ENCODE measurements at places on chromosomes 2 and 18.

DNA sequence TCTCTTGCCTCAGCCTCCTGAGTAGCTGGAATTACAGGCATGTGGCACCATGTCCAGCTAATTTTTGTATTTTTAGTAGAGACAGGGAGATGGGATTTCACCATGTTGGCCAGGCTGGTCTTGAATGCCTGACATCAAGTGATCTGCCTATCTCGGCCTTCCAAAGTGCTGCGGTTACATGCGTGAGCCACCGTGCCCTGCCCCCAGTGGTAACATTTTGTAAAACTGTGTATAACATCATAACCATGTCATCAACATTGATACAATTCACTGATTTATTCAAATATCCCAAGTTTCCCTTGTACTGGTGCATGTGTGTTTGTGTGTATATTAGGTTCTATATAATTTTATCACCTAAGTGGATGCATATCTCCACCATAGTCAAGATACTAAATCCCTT lies 70.0 kb downstream of the PDCL3 start:
- DNase-seq, result no peak

DNA sequence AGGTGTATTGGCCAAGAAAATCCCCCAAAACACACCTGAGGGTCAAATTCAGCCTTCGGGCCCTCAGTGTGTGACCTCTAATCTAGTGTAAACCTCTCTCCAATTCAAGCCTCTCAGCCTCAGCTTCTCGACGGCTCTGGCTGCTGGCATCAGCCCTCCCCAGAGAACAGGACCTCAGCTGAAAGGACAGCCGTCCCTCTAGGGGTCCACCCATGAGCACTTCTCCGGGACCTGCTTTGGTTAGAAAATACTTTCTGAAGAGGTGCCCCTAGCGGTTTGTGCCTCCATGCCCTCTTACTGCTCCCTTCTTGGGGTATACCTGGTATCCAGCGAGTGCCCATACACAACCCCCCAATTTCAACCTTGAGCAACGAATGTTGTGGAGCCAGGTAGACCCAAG lies 48.8 kb downstream of the INHBB start:
- no peak for DNase-seq

DNA sequence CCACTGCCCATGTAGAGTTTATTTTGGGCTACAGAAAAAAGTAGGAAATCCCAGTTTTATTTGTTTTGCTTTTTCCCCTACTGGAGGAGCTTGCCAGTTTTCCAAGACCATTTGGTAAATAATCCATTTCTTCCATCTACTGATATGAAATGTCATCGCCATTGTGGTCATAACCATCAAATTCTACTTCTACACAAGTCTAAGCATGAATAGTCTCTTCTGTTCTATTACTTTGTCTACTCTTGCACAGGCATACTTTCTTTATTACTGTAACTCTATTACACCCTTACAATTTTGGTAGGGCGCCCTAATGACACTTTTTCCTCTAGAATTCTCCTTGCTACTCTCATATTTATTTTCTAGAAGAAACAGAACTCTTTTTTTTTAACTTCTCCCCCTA lies 120.7 kb downstream of the ATAD2B start:
- no peak for DNase-seq

DNA sequence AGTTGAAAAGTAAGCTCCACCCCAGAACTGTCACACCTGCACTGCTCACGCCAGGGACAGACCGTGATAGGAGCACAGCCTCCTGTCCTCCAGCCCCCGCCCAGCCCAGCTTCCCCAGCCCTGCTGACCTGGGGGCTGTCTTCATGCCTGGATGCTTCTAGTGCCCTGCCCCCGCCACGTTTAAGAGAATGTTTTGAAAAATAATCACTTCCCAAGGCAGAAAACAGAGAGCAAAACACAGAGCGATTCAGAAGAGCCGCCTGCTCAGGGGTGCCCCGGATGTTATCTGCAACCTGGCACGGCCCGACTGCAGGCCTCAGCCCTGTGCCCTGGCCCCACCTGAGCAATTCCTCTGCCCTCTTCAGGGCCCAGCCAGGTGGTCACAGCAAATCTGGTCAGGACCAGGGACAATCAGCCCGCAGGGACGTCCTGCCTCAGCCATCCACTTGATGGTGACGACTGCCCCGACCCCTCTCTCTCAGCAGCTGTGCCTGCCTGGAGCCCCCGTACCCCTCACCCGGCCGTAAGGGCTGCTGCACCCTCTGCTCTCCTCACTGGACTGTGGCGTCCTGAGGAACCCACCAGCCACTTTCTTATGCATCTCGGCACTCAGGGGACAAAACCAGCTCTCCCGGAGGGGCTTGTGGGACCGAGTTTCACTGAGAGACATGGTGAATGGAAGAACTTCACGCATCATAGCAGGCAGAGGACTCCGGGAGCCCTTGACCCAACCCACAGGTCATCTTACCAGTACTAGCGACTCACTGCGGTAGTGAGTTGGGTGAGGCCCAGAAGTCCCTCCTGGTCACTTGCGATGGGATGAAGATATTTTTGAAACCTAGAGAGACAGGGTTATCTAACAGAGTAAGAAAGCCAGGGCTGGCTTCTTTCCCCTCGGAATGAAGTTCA lies 30.2 kb downstream of the ADI1 start:
- DNase-seq, result no peak

GRCh38 chr2:167183931-167184330 lies 295.7 kb downstream of the XIRP2 start:
- no peak for DNase-seq

GRCh38 chr2:112474844-112475486 lies 7.0 kb upstream of the TTL start:
- no peak for DNase-seq

GRCh38 chr18:76936877-76937276 lies 114.5 kb downstream of the ZNF236 start:
- DNase-seq, result no peak

DNA sequence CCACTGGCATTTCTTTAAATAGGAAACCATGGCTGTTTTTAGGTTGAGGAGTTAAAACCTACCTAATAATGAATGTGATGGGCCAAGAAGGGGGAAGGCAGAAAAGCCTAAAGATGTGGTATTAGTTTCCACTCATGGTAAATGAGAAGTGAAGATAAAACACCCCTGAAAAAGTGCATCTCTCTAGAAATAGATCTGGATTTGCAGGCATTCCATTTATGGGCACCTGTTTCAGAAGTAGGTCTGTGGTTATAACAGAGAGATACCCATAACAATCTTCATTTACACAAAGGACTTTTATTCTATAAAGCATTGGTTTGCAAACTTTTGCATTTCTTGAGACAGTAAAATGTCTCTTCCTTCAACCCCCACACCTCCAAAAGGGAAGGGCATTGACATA lies 62.1 kb downstream of the PRKCE start:
- DNase-seq, result no peak

DNA sequence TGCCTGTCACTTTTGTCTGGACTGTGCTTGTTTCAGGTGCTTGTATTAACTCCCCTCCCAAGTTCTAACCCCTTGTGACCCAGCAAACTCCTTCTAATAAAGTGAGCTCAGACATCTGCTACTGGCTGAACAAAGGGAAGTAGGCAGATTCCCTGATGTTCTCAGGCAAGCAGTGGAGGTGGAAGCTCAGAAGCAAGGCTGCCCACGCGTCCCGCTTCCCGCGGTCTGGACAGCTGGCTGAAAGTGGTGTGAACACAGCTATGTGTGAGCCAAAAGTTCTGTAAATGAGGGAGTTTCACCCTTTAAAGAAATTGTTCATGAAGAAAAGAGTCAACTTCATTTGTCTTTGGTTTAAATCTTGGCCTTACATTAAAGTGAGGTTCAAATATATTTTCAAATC lies 40.0 kb downstream of the NAPG start:
- no peak for DNase-seq

- no peak for DNase-seq
Measured at GRCh38 chr2:188970211-188970610, 4.0 kb upstream of the COL3A1 start.

DNA sequence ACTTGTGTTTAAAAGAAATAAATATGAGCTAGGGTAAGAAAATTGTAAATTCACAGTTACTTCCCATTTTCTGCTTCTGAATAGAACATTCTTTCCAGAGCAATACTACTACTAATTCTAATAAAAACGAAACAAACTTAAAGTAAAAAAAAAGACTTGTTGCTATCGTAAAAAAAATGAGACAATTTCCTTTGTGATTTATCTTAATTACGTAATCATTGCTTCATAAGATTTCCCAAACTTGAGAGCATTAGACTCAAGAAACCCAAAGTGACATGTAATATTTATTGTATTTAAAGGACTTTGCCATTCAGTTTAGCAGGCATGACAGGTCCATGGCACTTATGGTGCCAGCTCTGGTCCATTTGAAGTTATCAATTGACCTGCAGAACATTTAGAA lies 153.8 kb downstream of the AQP4 start:
- DNase-seq, result no peak

DNA sequence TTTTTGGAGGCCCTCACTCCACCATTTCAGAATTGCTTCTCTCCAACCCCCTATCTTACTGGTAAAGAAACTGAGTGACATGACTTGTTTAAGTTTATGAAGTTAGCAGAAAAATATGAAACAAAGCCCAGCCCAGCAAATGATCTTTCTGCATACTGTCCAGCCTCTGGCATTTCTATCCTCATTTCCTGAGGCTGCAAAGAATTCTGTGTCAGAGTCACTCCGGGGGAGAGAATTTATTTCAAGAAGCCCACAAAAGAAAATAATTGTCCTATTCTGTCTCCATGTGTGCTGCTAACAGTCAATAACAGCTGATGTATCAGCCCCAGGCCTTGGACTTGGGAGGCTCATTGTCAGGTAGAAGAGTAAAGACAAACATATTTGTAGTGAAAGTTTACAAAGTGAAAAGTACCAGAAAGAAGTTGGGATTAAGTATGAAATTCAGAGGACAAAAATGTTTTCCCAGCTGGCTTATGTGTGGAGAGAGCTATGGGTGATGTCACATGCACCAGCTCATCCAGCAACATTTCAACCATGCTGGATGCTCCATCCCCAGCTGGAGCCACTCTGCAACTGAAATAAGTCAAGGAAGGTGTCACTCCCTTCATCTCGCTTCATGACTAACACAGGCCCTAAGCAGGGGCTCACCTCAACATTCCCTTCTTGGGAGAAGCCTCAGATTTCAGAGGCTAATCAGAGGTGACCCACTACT lies 42.3 kb downstream of the TRABD2A start:
- no peak for DNase-seq

GRCh38 chr2:100921685-100922161 lies 80.4 kb upstream of the RPL31 start:
- no peak for DNase-seq

DNA sequence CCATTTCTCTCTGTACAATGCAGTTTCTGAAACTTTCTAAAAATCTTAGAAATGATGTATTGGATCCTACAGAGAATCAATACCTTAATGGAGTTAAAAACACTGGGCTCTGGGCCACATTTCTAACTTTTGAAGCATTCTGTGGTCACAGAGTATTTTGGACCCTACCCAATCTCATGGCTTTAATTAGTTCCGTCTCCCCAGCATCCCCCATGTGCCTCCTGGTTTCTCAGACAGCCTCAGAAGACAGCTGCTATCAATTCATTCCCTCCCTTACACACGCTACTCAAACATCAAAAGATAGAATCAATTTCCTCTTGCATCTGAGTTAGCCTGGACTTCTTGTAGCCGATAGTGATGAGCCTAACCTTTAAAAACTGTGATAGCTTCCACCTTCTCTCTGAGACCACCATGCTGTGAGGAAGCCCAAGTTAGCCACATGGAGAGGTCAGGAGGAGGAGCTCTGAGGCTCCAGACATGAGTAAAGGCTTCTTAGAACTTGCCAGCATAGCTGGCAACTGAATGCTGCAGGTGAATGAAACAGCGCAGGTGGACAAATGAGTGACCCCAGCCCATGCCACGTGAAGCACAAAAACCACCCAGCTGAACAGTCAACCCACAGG lies 10.4 kb downstream of the ADCY3 start:
- DNase-seq, result no peak

Data from stimulated activated CD8-positive, alpha-beta memory T cell treated with anti-CD3 and anti-CD28 coated beads, Interleukin-15, amount 100 ng/mL, for 24 hours (primary cell).